ENCODE measurements at places on chromosomes 5 and 9. TPM values are rescaled to one million over a fixed set of nuclear protein-coding genes. Genes with fewer than 3 reads are reported as not detected.

DNA sequence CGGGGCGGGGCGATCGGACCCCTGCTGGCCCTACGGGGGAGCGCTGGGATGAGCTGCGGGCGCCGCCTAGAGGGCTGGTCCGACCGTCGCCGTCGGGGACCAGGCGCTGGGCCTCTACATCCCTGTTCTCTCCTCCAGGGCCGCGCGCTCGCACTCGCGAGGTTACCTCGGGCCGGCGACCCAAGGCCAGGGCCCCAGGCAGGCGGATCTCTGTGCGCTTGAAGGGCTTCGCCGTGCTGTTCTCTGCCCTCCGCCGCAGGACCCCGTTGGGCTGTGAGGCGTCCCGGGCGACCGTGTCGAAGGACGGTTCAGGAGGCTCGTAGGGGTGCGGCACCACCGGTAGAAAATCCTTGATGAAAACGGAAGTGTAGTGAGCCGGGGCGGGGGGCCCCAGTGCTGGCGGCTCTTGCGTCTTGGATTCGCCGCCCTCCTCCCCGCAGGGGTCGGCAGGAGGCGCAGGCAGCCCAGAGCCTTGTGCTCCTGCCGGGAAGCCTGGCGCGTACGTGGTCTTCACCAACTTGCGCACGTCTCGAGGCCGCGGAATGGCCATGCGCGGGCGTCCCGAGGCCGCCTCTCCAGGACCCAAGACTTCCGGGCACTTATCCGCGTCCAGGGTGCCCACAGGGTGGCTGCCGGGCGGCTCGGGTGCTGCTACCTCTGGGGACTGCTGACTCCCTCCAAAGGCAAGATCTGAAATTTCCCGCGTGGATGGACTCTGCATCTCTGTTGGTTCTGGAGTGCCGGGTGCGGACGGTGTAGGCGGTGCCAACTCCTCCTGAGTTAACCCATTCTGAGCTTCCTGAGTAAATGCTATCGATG is 2.0 kb downstream of the PROB1 start:
- DNase-seq: no peak

- no peak for DNase-seq
Measured at GRCh38 chr5:166992874-166993722, 1298.3 kb upstream of the WWC1 start.

GRCh38 chr5:141199359-141200235 is at the start of gene PCDHB11:
Gene PCDHB11, plus strand, starts transcription at chr5:141199627. Its CDS starts 148 bp downstream, at chr5:141199775.
- no peak for DNase-seq

- DNase-seq: no peak
Measured at GRCh38 chr5:96870094-96871026, 5.9 kb upstream of the ERAP2 start.

DNA sequence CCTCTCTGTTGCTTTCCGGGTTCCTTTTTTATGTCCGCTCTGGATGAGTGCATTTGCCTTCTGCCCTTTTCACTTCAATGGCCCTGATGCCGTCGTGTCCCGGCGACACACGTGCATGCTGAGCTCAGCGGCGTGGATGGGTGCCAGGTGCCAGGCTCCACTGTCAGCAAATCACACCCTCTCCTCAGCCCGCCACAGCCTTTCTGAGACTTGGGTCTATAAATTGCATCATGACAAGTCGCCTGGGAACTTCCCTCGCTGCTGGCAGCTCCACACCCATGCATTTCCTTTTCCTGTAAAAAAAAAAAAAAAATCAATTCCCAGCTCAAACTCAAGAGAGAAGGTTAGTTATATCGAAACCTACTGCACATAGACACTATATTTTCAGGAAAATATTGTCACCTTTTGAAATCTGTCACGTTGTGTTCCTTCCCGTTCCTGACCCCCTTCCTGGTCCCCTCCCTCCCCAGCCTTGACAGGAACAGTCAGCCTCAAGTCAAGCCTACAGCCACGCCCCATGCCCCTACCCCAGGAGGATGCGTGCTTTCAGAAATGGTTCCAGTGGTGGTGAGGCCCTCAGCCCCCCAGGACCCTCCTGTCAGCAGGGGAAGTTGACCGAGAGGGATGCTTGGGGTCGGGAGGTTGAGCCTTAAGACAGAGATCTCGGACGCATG is 110.3 kb upstream of the PTCH1 start:
- DNase-seq: no peak

DNA sequence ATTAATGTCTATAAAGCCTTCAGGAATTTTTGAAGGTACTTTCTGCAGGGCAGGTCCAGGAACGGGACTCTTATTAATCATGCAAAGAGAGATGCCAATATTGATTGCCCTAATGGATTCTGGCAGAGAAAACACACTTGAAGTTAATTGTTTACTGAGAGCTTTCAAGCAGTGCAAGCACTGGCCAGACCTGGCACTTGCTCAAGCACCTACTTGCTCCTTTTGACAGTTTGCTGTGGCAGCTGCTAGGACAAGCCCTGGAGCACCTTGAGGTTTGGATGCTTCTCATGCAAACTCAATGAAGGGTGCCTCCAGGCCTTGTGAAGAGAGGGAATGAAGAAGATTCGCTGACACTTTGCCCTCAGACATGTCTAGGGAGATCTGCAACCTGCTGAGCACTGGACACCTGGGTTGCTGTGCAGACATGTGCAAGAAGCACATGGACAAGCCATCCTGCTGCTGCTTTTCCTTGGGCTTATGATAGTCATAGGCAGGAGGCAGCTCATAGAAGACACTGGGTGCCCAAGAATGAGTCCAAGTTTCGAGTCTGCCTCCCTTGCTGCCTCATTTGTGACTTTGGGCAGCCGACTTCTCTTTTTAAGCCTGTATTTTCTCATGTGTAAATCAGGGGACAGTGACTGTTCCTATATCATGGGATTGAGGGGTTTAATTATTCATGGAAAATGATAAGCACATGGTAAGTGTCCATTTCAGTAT is 88.8 kb upstream of the EQTN start:
- no peak for DNase-seq

PCDHB2 gene
- 0.36 TPM for total RNA-seq

GRCh38 chr5:149859746-149860145 is 84.8 kb downstream of the PDE6A start:
- DNase-seq: no peak

EQTN gene
- not detected for total RNA-seq

CARTPT gene
- total RNA-seq: not detected

GRCh38 chr5:179267671-179268083 is 77.6 kb downstream of the ADAMTS2 start:
- DNase-seq: no peak

LCN6 gene
- total RNA-seq: not detected

- DNase-seq: no peak
Measured at GRCh38 chr5:57917004-57917403, 434.4 kb upstream of the ACTBL2 start.

CENPK gene
- total RNA-seq: 5.6 TPM

- DNase-seq: no peak
Measured at GRCh38 chr5:180284149-180284548, 7.7 kb downstream of the MAPK9 start.

GRCh38 chr5:181045316-181045715 is 5.2 kb downstream of the BTNL9 start:
- DNase-seq: no peak

PCDHGA11 gene
- 5.4 TPM for total RNA-seq

DNA sequence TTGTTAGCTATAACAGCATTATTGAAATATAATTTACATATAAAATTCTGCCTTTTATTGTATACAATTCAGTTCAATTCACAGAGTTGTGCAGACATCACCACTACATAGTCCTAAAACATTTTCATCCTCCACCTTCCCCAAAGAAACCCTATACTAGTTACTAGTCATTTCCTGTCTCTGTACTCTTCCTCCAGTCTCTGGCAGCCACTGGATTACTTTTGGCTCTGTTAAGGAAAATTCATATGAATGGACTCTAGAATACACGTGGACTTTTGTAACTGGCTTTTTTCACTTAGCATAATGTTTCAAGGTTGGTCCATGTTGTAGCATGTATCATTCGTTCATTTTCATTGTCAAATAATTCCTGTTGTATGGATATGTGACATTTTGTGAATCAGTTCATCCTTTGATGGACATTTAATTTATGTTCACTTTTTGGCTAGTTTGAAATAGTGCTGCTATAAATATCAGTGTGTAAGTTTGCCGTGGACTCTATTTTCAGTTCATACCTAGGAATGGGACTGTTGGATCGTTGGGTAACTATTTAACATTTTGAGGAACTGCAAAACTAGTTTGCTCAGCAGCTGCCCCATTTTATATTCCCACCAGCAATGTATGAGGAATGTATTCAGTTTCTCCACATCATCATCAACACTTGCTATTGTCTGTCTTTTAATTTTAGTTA is 9.7 kb downstream of the ICE1 start:
- DNase-seq: peak; percentile 75

GRCh38 chr9:136001231-136001630 is 40.1 kb upstream of the UBAC1 start:
- no peak for DNase-seq

GRCh38 chr5:122420091-122420490 is 108.1 kb downstream of the SNCAIP start:
- DNase-seq: peak; percentile 62

TOR1A gene
- total RNA-seq: 34.4 TPM

GRCh38 chr9:91948597-91949391 is 1.2 kb downstream of the ROR2 start:
- peak; percentile 57 for DNase-seq

OBP2B gene
- total RNA-seq: not detected

GRCh38 chr9:91193658-91194391 is 167.9 kb downstream of the AUH start:
- peak; percentile 96 for DNase-seq

- DNase-seq: peak; percentile 69
Measured at GRCh38 chr5:53194086-53194485, 84.5 kb upstream of the MOCS2 start.

AGTPBP1 gene
- 9.0 TPM for total RNA-seq

DNA sequence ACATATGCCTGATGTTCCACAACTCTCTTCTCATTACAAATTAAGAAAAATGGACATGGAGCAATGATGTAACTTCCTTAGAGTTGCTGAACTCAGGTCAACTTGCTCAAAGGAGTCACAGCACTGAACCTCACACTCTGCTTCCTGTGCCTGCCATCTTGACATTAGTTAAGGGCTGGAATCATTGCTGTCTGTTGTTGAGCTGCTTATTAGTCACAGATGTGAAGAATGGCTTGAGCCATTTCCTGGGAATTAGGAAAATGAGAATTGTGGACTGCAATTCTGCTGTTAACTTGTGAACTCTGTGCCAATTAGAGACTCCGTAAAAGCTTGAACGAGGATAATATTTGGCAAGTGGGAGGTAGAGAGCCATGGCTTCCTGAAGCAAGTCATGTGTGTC is 212.0 kb downstream of the ADAMTS12 start:
- DNase-seq: peak; percentile 55

GRCh38 chr5:98110282-98110691 is 663.2 kb upstream of the RGMB start:
- peak; percentile 98 for DNase-seq

GRCh38 chr5:66232706-66233445 is 88.8 kb downstream of the SREK1 start:
- peak; percentile 55 for DNase-seq

DNA sequence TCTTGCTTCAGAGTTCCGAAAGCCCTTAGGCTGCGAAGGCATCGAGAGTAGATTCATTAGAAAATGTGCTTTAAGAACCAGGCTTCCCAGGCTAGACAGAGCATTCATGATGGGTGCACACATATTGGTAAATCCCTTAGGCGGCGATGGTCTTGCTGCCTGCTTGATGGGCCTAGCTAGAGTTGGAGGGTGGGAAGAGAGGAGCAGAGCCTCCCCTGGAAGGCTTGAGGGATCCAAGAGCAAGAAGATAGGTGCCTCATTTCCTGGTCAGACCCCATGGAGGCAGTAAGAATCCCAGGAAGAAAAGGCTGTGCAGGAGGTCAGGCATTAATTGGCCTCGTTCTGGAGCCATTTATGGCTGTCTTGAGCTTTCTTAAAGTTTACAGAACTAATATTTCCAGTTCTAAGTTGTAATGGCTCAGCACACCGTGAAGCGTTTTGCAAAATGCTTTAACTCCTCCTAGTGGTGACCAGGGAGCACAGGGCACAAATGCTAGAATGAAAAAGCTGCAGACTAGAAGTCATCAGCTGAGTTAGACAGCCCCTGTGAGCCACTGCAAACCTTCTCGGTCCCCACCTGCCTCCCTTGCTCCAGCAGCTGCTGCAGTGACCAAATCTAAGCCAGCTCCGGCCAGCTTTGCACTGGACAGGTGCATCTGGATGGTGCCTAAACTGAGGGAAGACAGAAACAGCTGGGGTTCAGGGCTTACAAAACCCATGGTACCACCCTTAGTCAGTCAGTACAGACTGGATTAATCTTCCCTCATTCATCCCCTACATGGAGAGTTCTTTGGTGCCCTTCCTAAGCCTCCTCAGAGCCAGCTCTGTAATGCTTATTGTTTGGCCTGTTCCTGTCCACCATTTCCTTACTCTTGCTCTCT is 14.7 kb downstream of the SLC45A2 start:
- DNase-seq: peak; percentile 71

DNA sequence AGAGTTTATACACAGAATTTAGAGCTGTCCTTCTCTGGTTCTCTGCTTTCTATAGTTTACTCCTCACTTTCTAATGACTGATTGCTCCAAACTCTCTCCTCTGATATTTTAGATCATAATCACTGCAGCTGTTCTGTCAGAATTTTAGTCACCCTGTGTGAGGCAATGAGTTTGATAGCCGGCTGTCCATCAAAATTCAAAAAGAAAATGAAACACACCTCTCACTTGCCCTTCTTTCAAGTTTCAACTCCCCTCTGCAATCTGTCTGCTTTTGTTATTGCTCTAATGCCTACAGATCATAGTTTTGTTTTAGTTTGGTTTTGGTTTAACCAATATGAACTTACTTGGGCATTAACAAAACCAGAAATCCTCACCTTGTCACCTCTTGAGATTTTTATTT is 23.3 kb upstream of the ABLIM3 start:
- no peak for DNase-seq

- DNase-seq: no peak
Measured at GRCh38 chr5:139877129-139877597, 81.6 kb downstream of the PSD2 start.

MLANA gene
- not detected for total RNA-seq

DNA sequence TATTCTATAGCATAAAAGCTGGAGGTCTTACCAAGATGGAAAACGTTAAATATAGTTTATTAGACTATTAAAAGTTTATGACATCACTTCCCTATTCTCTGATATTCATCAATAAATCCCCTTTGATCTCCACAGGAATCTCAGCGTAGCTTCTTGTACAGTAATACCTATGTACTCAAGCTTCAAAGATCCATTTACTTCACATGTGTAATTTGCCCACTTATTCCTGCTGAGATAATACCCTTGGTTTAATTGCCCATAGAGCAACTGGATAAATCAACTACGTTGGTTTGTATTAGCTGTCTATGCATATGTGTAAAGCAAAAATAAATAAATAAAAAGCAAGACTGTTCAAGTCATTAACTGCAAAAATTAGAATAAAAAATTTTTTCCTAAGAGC is 219.7 kb downstream of the EFNA5 start:
- no peak for DNase-seq

- peak; percentile 77 for DNase-seq
Measured at GRCh38 chr9:18596920-18597319, 123.0 kb downstream of the ADAMTSL1 start.

- peak; percentile 53 for DNase-seq
Measured at GRCh38 chr9:71690063-71690688, 78.1 kb downstream of the CEMIP2 start.

GRCh38 chr9:135896205-135896604 is 11.1 kb downstream of the CAMSAP1 start:
- no peak for DNase-seq
